ENCODE measurements at places on chromosomes 1 and 21.

- no peak for DNase-seq
Measured at GRCh38 chr1:42929434-42930177, 29.1 kb downstream of the SLC2A1 start.

DNA sequence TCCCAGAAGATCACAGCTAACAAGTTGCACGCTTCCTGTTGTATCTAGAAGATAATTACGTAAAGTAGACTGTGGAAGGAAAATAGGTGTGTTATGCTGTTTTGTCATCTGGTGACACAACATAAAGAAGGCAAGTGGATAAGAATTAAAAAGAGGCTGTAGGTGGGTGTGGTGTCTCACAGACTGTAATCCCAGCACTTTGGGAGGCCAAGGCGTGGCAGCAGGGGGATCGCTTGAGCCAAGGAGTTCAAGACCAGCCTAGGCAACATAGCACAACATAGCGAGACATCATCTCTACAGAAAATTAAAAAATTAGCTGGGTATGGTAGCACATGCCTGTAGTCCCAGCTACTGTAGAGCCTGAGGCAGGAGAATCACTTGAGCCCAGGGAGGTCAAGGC lies 17.9 kb upstream of the ZNF281 start:
- no peak for DNase-seq

- no peak for DNase-seq
Measured at GRCh38 chr1:224582041-224582440, 34.1 kb upstream of the CNIH3 start.

GRCh38 chr1:99218999-99219398 lies 45.3 kb upstream of the PLPPR4 start:
- no peak for DNase-seq

DNA sequence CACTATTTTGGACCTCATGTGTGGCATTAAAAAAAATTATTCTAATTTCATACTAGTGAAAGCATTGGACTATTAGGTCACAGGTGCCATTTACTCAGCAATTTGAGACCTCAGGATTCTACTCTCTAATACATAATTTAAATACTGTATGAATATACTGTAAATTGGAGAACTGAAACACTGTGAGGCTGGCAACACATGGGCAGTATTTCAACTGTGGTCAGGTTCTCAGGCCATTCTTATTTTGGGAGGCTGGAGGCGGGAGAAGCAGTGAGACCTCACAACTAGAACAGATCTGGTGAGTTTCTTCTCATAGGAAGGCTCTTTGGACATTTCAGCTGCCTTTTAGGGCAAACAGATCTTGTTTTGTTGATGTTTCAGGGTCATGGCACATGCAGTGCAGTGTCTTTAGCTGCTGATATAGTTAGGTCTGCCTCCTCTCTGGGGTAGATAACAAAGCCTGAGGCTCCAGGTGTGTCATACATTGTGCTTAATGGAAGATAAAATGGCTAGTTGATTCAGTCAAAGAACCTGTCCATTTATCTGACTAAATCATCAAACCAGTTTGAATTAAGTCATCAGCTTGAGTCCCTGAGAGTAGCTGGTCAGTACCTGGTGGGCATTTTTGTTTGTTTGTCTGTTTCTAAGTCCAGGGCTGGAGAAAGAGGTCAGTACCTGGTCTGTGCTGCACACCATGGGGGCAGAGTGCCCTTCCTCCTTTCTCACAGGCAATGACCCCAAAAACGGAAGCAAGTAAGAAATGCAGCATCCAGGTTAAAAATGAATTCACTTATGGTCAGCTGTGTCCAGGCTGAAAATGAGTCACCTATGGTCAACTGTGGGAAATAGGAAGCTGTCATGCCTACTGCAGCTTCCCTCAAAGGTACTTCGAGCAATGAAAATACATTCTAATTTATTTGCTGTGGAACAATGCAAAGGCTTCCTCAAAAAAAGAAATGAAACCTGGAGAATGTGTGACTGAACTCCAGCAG lies 216.2 kb downstream of the SDCCAG8 start:
- DNase-seq = no peak

- no peak for DNase-seq
Measured at GRCh38 chr1:181396811-181397210, 86.5 kb upstream of the CACNA1E start.

GRCh38 chr21:15212206-15212605 lies 147.4 kb upstream of the NRIP1 start:
- DNase-seq = no peak

- DNase-seq = no peak
Measured at GRCh38 chr1:242828828-242829227, 304.3 kb upstream of the PLD5 start.

All from stimulated activated CD8-positive, alpha-beta memory T cell treated with anti-CD3 and anti-CD28 coated beads, Interleukin-7, amount 100 ng/mL, for 1 hour (primary cell).